ENCODE measurements at places on chromosomes 12 and 14.

DNA sequence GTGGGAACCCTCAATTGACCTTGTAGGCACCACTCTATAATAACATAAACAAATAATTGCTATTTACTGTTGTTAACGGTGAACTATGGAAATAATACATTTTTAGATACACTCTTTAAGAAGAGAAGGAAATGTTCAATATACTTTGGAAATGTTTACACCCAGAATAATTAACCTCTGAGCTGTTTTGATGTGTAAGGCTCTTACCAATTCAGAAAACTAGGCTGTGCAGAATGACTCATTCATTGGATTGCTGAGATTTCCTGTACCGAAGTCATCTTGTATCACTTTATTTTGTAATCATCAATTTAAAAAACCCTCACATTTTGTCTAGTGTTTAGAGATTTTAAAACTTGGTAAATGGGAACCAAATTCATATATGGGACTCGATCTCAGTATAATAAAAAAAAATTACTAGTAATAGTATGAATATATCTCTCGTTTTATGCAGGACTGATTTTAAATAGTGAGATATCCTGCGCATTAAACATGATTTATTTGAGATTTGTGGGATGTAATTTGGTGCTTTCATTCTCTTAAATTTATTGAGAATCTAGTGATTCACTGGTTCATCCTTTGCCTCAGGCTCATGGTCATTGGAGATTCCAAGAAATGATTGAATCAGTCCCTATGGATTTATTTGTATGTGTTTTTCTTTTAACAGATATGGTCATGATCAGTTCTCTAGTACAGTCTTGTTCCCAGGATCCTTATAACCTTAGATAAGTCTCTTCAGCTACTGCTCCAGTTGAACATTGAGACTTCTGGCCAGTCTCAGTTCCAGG, 3.9 kb downstream of the SAMD4A start:
- peaks cover 4% of the 10 kb centered on the region for H3K4me1 ChIP-seq
- DNase-seq = no peak
- no peaks in the 10 kb centered on the region for H3K36me3 ChIP-seq
- no peak overlapping the region for H3K27ac ChIP-seq

- H3K36me3 ChIP-seq = no peaks in the 10 kb centered on the region
- H3K4me3 ChIP-seq = peak overlapping the region; percentile 2
- H3K27me3 ChIP-seq = peaks cover 6% of the 10 kb centered on the region
These were observed 454.8 kb downstream of the AEBP2 start for GRCh38 chr12:19894050-19894449.

GRCh38 chr12:78145398-78145797, 314.7 kb downstream of the NAV3 start:
- H3K27me3 ChIP-seq = no peaks in the 10 kb centered on the region
- H3K36me3 ChIP-seq = no peaks in the 10 kb centered on the region
- no peak overlapping the region for H3K4me3 ChIP-seq
- no peak for DNase-seq
- no peaks in the 10 kb centered on the region for H3K4me1 ChIP-seq

DNA sequence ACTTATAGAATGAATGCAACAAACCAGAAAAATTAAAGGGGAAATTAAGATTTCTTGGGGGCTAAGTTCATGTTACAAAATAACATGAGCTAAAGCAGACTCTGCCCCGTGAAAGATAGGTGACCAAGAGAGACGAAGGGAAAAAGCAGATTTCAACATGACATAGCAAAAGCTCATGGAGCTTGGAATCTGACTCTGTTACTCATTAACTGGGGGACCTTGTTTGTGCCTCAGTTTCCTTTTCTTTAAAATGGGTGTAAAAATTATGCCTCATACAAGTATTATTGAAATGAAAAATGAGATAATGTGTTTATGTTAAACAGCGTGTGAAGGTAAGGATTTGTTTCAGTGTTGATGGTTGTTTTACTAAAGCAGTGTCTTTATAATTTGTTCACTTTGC, 11.5 kb downstream of the BICDL1 start:
- no peak for DNase-seq
- H3K36me3 ChIP-seq = peaks cover 11% of the 10 kb centered on the region
- H3K27me3 ChIP-seq = no peaks in the 10 kb centered on the region
- H3K4me1 ChIP-seq = peaks cover 19% of the 10 kb centered on the region
- H3K4me3 ChIP-seq = no peak overlapping the region

GRCh38 chr12:111055181-111055880, 135.0 kb upstream of the MYL2 start:
- H3K4me1 ChIP-seq = peaks cover 14% of the 10 kb centered on the region
- peaks cover 2% of the 10 kb centered on the region for H3K36me3 ChIP-seq
- no peak overlapping the region for H3K27ac ChIP-seq
- no peak overlapping the region for H3K4me3 ChIP-seq
- no peak for DNase-seq

DNA sequence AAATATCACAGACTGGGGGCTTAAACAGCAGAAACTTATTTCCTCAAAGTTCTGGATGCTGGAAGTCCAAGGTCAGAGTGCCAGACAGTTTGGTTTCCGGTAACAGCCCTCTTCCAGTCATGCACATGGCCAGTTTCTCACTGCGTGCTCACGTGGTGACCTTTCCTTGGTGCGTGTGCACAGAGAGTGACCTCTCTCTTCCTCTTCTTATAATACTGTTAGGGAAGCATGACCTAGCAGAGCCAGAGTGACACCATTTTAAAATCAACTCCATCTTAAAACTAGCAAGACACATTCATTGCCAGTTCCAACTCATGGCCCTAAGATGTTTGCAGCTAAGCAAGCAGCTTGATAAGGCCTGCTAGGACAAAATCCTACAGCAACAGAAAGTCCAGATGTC, 221.5 kb upstream of the DAAM1 start:
- H3K36me3 ChIP-seq = peaks cover 2% of the 10 kb centered on the region
- peaks cover 13% of the 10 kb centered on the region for H3K27me3 ChIP-seq
- H3K27ac ChIP-seq = no peak overlapping the region
- H3K4me3 ChIP-seq = no peak overlapping the region
- no peak for DNase-seq
- peaks cover 3% of the 10 kb centered on the region for H3K4me1 ChIP-seq

DNA sequence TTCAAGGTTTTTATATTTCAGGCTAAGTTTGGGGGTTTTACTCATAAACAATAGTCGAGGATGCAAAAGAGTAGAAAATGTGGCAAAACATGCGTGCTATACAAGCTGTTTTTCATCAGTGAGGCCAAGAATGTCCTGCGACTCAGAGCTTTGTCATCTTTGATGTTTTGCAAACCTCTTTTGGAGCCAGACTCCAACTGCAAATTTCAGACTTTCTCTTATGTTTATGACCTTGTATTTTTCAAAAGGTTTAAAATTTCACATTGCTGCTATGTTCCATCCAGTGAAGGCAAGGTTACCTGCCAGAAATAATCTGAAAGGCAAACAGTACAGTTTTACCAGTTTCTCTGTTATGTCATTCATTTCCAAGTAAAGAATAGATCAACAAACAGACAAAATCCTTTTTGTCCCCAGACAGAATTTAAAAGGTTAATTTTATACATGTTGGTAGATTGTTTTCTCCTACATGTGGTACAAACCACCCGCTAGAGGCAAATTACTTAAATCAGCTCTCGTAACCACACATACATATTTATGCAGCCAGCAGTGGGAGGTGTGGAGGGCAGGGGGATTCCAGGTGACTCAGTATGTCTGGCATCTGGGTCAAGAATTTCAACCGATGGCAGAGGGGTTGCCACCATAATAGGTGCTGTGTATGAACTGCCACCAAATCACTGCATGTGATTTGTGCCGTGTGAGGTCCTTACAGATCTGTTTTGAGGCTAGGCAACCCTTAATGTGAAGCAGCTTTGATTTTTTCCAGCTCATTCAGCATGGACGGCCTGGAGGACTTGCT, 119.8 kb upstream of the CPM start:
- no peak overlapping the region for H3K4me3 ChIP-seq
- peaks cover 2% of the 10 kb centered on the region for H3K36me3 ChIP-seq
- H3K27me3 ChIP-seq = peaks cover 22% of the 10 kb centered on the region
- peak overlapping the region; percentile 57 for H3K27ac ChIP-seq

GRCh38 chr14:73599499-73599898, 7.8 kb downstream of the ACOT4 start:
- no peak for DNase-seq
- H3K4me1 ChIP-seq = no peaks in the 10 kb centered on the region
- no peaks in the 10 kb centered on the region for H3K36me3 ChIP-seq

DNA sequence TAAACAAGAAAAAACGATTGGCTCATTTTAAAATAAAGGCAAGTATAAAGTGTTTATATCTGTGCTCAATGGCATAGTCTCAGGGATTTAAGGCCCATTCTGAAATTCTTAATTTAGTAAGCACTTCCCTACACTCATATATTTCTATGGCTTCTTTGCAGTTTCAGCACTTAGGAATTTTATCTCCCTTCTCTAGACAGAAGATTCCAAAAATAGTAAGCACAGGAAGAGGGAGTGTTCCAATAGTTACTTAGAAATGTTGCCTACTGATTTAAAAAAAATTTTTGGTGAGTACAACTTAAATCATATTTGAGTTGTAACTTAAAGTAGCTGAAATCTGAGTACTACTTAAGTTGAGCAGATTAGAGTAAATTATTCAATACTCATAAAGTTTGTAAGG, 19.8 kb downstream of the INSM2 start:
- no peaks in the 10 kb centered on the region for H3K27me3 ChIP-seq
- no peak for DNase-seq
- H3K36me3 ChIP-seq = no peaks in the 10 kb centered on the region

GRCh38 chr12:67645601-67646000, 2.9 kb upstream of the DYRK2 start:
- no peaks in the 10 kb centered on the region for H3K27me3 ChIP-seq
- H3K27ac ChIP-seq = peak overlapping the region; percentile 96
- no peak overlapping the region for H3K4me3 ChIP-seq
- DNase-seq = no peak
- H3K36me3 ChIP-seq = peaks cover 7% of the 10 kb centered on the region

GRCh38 chr14:71693381-71693780, 238.8 kb upstream of the RGS6 start:
- peaks cover 16% of the 10 kb centered on the region for H3K36me3 ChIP-seq
- H3K27ac ChIP-seq = peak overlapping the region; percentile 83
- H3K4me1 ChIP-seq = peaks cover 7% of the 10 kb centered on the region
- DNase-seq = no peak
- H3K27me3 ChIP-seq = no peaks in the 10 kb centered on the region
- H3K4me3 ChIP-seq = no peak overlapping the region

- no peak for DNase-seq
- no peaks in the 10 kb centered on the region for H3K27me3 ChIP-seq
- peaks cover 6% of the 10 kb centered on the region for H3K4me1 ChIP-seq
- H3K4me3 ChIP-seq = no peak overlapping the region
- H3K27ac ChIP-seq = no peak overlapping the region
These were observed 14.9 kb downstream of the SCARB1 start for GRCh38 chr12:124848621-124849380.

DNA sequence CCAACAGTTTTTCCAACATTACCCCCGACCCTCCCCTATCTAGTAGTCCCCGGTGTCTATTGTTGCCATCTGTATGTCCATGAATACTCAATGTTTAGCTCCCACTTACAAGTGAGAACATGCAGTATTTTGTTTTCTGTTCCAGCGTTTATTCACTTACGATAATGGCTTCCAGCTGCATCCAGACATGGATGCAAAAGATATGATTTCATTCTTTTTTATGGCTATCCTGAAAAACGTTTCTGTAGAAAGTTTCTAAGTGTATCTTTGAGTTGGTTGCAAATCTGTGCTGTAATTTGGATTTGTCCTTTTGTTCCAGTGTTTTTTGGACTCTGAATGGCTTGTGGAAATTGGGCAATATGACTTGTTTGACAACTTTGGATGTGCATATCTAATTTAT, 11.7 kb downstream of the SP1 start:
- peaks cover 3% of the 10 kb centered on the region for H3K36me3 ChIP-seq
- H3K27me3 ChIP-seq = no peaks in the 10 kb centered on the region
- DNase-seq = no peak
- peaks cover 39% of the 10 kb centered on the region for H3K4me1 ChIP-seq
- no peak overlapping the region for H3K27ac ChIP-seq

GRCh38 chr12:113453330-113453729, 18.3 kb downstream of the LHX5 start:
- H3K36me3 ChIP-seq = no peaks in the 10 kb centered on the region
- H3K27me3 ChIP-seq = peaks cover 27% of the 10 kb centered on the region
- no peak overlapping the region for H3K4me3 ChIP-seq
- H3K4me1 ChIP-seq = no peaks in the 10 kb centered on the region
- H3K27ac ChIP-seq = no peak overlapping the region
- no peak for DNase-seq

DNA sequence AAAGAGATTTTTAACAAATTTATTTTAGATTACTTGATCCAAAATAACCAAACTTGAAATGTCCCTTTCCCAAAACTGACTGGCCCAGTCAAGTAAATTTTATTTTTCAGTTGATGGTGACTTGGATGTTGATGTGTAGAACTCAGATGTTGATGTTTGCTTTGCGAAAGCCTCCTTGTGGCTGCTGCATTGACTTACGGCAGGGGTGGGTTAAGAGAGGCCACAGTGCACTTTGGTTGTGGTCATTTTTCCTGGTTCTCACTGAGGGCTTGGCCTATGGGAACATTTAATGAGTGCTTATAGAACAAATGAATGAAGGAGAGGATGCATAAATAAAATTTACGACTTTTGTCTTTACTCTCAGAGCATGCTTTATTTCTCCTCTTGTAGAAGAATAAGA, 52.6 kb downstream of the SLCO1B3 start:
- H3K27ac ChIP-seq = no peak overlapping the region
- no peaks in the 10 kb centered on the region for H3K36me3 ChIP-seq
- no peaks in the 10 kb centered on the region for H3K4me1 ChIP-seq
- H3K27me3 ChIP-seq = no peaks in the 10 kb centered on the region
- no peak for DNase-seq

GRCh38 chr14:47917344-47917954, 242.0 kb upstream of the MDGA2 start:
- no peaks in the 10 kb centered on the region for H3K27me3 ChIP-seq
- H3K27ac ChIP-seq = no peak overlapping the region
- no peak overlapping the region for H3K4me3 ChIP-seq

DNA sequence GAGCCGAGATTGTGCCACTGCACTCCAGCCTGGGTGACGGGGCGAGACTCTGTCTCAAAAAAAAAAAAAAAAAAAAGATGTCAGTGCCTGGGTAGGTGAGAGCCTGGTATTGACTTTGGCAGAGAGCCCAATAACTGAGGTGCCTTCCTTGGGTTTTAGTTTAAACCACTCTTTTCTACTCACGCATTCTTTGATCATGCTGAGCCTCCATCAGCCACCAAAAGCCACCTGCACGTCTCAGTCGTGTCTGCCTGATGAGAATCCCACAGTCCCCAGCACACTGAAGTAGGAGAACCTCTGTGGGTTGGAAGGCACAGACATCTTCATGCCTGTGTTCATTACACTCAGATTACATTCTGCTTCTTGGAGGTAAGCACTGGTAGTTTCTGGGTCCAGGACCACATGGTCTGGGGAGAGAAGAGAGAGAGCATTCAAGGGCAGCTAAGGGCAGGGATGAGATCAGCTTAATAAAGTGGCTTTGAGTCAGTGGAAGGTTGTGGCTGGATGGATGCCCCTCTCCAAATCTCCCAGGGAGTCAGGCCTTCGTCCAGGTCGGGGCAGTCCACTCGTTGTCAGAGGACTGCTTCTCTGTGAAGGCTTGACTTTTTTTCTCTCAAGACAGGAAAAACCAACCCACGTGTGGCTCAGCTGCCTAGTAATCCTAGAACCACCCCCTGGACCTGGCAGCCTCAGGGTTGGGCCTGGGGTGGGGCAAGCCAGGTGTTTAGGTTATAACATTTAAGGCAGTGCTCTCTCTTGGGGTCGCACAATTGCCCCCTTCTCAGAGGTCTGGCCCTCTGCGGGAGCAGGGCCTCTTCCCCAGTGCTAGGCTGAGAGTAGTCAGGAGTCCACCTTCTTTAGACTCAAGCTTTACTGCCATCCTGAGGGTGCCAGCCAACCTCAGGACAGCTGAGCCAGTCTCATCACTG, 32.6 kb upstream of the MAX start:
- no peak for DNase-seq
- H3K36me3 ChIP-seq = no peaks in the 10 kb centered on the region
- H3K4me1 ChIP-seq = peaks cover 5% of the 10 kb centered on the region
- H3K27me3 ChIP-seq = no peaks in the 10 kb centered on the region
- peak overlapping the region; percentile 16 for H3K27ac ChIP-seq
- H3K4me3 ChIP-seq = no peak overlapping the region

Measured in T-helper 17 cell (primary cell).